Heart left ventricle (tissue), 16 donors: ENCODE measurements at places on chromosomes 5 and 9.

DNA sequence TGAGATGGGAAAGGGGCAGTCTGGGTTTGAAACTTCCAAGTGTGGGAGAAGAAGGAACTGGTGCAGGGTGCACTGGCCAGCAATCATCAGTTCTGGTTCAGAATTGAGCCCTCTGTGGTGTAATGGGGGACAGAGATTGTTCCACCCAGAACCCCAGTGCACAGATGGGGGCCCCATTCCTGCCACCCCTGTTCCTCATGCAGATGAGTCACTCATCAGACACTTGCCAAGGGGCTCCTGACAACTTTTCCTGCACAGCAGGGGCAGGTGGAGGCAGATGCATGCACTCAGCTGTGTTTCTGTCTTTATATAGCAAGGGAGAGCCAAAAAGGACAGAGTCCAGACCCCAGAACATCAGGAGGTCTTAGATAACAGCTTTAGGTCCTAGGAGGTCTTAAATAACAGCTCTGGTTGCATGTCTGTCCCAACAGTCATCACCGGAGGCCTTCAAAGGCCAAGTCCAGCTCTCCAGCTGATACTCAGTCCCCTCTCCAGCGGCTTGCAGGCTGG lies 252.9 kb downstream of the HSPA4 start:
- H3K4me3 ChIP-seq: no peak overlapping the region
- DNase-seq: no peak
- no peak overlapping the region for H3K27ac ChIP-seq
- no peaks in the 10 kb centered on the region for H3K36me3 ChIP-seq
- no peaks in the 10 kb centered on the region for H3K4me1 ChIP-seq
- H3K27me3 ChIP-seq: no peaks in the 10 kb centered on the region

DNA sequence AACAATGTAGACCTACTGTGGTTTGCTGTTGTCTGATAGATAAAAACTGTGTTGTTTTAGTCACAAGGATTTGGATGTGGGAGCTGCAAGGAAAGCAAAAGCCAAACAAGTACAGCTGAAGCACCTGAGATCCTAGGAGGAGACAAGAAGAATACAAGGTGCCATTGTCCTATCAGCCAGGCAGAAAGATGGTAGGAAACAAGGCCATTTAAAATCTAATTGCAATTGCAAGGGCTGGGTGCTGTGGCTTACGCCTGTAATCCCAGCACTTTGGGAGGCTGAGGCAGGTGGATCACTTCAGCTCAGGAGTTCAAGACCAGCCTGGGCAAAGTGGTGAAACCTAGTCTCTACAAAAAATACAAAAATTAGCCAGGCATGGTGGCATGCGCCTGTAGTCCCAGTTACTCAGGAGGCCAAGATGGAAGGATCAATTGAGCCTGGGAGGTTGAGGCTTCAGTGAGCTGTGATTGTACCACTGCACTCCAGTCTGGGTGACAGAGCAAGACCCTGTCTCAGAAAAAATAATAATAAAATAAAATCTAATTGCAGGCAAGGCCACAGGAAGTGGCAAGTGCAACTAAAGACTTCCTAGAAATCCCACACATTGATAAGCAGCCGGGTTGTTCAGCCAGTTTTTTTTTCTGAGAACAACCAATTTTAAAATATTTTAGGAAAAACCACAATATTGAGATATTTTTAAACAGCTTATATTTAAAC lies 22.6 kb downstream of the DOCK8 start:
- no peaks in the 10 kb centered on the region for H3K4me1 ChIP-seq
- H3K27me3 ChIP-seq: no peaks in the 10 kb centered on the region
- no peak for DNase-seq
- no peak overlapping the region for H3K27ac ChIP-seq
- no peak overlapping the region for H3K4me3 ChIP-seq
- no peaks in the 10 kb centered on the region for H3K36me3 ChIP-seq

DNA sequence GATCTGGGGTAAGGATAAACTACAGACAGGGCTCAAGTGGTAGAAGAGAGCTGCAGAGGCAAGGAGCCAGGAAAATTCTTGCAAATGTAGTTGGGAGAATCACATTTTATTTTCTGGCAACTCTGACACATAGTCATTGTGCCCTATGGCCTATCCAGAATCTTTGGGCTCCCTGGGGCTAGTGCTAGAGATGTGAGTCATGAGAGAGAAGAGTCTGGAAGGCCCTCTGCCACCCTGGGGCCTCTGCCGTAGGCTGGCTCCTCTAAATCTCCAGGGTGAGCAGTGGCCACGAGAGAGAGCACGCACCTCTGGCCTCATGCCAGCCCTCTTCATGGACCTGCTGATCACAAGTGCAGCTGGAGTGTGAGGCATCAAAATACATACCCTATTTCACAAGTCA lies 74.3 kb upstream of the SSBP2 start:
- no peaks in the 10 kb centered on the region for H3K27me3 ChIP-seq
- no peaks in the 10 kb centered on the region for H3K36me3 ChIP-seq
- DNase-seq: peak; percentile 73
- no peak overlapping the region for H3K27ac ChIP-seq
- H3K4me1 ChIP-seq: peaks cover 9% of the 10 kb centered on the region
- H3K4me3 ChIP-seq: no peak overlapping the region

- H3K36me3 ChIP-seq: no peaks in the 10 kb centered on the region
- no peak overlapping the region for H3K4me3 ChIP-seq
- H3K27ac ChIP-seq: peak overlapping the region; percentile 93
- H3K4me1 ChIP-seq: peaks cover 3% of the 10 kb centered on the region
- DNase-seq: peak; percentile 86
- H3K27me3 ChIP-seq: no peaks in the 10 kb centered on the region
Observed at GRCh38 chr5:173764332-173765028, 123.7 kb upstream of the CPEB4 start.

- H3K36me3 ChIP-seq: no peaks in the 10 kb centered on the region
- DNase-seq: no peak
- no peaks in the 10 kb centered on the region for H3K27me3 ChIP-seq
- H3K4me3 ChIP-seq: no peak overlapping the region
- H3K27ac ChIP-seq: no peak overlapping the region
Observed at GRCh38 chr9:26812217-26812616, 80.4 kb downstream of the CAAP1 start.

DNA sequence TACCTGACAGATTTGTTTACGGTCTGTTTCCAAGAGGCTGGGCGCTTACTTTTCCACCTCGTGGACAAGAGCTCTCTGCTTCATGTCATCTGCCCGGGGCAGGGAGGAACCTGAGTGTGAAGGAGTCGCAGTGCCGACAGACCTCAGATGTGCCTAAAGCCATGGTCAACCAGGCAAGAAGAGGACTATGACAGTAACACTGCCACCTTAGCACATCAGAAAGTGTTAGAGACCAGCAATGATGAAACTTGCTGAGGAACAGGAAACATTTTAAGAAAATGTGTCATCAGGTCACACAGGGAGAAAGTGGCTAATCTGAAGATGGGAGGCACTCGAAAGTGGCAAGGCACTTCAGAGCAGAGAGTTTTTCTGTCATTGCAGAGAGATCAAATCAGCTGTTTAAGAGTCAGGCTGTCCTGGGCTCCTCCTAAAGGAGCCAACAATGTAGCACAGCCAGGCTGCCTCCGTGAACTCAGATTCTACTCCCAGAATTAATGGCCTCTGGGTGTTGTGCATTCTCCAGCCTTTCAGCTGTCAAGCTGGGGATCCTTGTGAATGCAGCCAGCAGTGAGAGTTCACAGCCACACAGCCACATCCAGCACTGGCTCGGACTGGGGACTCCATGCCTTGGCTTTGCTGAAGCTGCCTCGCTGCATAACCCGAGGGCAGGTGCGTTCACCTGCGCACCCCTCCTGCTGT lies 94.6 kb downstream of the RAPGEF1 start:
- H3K27ac ChIP-seq: no peak overlapping the region
- H3K36me3 ChIP-seq: peaks cover 13% of the 10 kb centered on the region
- no peak overlapping the region for H3K4me3 ChIP-seq
- H3K27me3 ChIP-seq: no peaks in the 10 kb centered on the region
- DNase-seq: no peak
- H3K4me1 ChIP-seq: peaks cover 48% of the 10 kb centered on the region

- no peaks in the 10 kb centered on the region for H3K4me1 ChIP-seq
- H3K36me3 ChIP-seq: no peaks in the 10 kb centered on the region
- H3K27ac ChIP-seq: no peak overlapping the region
- DNase-seq: no peak
- no peak overlapping the region for H3K4me3 ChIP-seq
Observed at GRCh38 chr5:76388236-76388635, 14.8 kb upstream of the IQGAP2 start.

GRCh38 chr9:116661037-116661954 lies 25.8 kb upstream of the TRIM32 start:
- H3K36me3 ChIP-seq: no peaks in the 10 kb centered on the region
- no peaks in the 10 kb centered on the region for H3K4me1 ChIP-seq
- no peak overlapping the region for H3K4me3 ChIP-seq

DNA sequence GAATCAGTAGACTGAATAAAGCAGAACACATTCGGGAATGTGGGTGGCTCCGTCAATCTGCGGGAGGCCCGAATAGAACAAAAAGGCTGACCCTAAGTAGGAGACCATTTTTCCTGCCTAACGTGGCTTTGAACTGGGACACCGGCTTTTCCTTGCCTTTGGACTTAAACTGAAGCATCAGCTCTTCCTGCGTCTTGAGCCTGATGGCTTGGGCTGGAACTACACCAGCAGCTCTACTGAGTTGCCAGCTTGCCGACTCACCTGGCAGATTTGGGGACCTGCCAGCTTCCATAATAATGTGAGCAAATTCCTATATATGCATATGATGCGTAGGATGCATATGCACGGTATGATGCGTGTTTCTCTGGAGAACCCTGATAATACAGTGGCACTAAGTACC lies 111.3 kb downstream of the DAPK1 start:
- DNase-seq: no peak
- no peaks in the 10 kb centered on the region for H3K27me3 ChIP-seq
- no peaks in the 10 kb centered on the region for H3K4me1 ChIP-seq
- no peaks in the 10 kb centered on the region for H3K36me3 ChIP-seq
- H3K27ac ChIP-seq: no peak overlapping the region

GRCh38 chr9:29648601-29649000 lies 2075.3 kb upstream of the C9orf72 start:
- no peaks in the 10 kb centered on the region for H3K4me1 ChIP-seq
- no peaks in the 10 kb centered on the region for H3K27me3 ChIP-seq
- H3K4me3 ChIP-seq: no peak overlapping the region
- DNase-seq: no peak

DNA sequence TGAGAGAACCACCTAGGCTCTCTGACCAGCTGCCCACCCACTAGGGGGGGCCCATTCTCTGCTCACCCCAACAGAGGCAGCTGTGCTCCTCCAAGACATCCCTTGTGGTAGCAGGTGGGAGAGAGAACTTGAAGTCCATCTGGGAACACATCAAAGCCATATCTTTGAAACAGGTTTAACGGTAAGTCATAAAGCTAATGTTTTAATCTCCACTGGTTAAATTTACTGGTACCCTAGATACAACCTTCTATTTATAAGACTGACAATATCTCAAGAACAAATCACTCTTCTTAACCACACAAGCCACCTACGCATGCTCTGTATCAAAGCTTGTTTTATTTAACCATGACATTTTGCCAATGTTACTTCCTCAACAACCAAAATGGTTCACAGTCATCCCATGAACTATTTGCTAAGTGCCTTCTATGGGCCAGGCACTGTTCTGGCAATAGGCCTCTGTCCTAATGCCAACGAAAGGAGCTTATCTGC lies 20.4 kb downstream of the AUH start:
- peaks cover 14% of the 10 kb centered on the region for H3K36me3 ChIP-seq

DNA sequence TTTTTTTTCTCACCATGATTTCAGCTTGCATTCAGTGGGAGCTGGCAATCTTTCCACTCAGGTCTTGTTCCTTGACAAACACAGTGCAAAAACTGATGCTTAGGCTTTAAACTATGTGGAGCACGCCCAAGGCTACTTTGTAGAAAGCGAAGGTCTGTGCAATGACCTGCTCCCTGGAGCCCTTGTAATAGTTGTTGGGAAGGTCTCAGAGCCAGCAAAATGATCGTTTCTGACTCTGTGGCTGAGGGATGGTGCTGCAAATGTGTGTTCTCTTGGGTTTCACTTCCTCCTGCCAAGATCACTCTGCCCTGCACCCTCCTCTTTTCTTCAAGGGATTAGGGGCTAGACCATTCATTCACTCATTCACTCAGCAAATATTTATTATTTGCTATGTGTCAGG lies 249.7 kb upstream of the MAP3K1 start:
- no peaks in the 10 kb centered on the region for H3K27me3 ChIP-seq
- H3K27ac ChIP-seq: no peak overlapping the region
- H3K4me3 ChIP-seq: no peak overlapping the region

DNA sequence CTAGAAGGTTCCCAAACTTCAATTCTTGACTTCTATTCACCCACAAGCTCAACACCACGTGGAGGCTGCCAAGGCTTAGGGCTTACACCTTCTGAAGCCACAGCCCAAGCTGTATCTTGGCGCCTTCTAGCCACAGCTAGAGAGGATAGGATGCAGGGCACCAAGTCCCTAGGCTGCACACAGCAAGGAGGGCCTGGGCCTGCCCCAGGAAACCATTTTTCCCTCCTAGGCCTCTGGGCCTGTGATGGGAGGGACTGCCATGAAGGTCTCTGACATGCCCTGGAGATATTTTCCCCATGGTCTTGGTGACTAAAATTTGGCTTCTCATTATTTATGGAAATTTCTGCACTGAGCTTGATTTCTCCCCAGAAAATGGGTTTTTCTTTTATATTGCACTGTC lies 112.5 kb downstream of the CPLANE1 start:
- H3K4me3 ChIP-seq: no peak overlapping the region
- no peak for DNase-seq
- peaks cover 3% of the 10 kb centered on the region for H3K36me3 ChIP-seq
- no peaks in the 10 kb centered on the region for H3K27me3 ChIP-seq
- no peak overlapping the region for H3K27ac ChIP-seq

- no peak overlapping the region for H3K4me3 ChIP-seq
- H3K4me1 ChIP-seq: no peaks in the 10 kb centered on the region
- no peaks in the 10 kb centered on the region for H3K27me3 ChIP-seq
- no peaks in the 10 kb centered on the region for H3K36me3 ChIP-seq
Observed at GRCh38 chr5:39624890-39625289, 200.1 kb upstream of the DAB2 start.

GRCh38 chr9:97357056-97357455 lies 49.6 kb downstream of the CCDC180 start:
- H3K27ac ChIP-seq: no peak overlapping the region
- no peaks in the 10 kb centered on the region for H3K4me1 ChIP-seq
- no peaks in the 10 kb centered on the region for H3K27me3 ChIP-seq
- DNase-seq: no peak
- no peak overlapping the region for H3K4me3 ChIP-seq

DNA sequence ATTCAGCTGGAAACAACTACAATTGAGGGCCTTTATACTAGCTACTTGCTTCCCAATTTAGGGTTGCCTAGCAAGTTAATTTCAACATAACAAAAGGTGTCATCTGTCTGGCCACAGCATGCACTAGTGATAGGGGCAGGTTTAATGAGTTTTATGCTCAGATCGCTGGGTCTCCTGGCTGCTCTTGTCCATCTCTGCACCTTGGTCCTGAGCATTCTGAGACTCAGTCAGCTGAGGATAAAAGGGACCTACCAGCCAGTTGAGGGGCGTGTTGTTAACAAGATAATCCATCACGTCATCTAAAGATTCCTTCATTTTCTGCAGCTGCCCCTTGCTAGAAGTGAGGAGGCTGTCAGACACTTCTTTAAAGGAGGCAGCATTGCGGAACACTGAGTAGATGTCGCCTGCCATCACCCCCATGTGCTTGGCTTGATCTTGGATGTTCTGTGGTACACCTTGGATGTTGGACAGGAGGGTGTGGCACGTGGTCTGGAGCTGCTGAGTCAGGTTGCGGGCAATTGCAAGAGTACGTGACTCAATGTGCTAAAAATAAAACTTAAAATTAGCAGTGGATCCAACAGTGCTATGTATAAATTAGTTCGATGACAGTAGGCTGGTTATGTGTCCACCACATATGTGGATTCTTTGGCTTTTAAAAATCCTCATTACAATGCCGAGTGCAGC lies 11.0 kb downstream of the PLIN2 start:
- H3K4me3 ChIP-seq: no peak overlapping the region
- DNase-seq: peak; percentile 67
- peaks cover 3% of the 10 kb centered on the region for H3K4me1 ChIP-seq
- H3K36me3 ChIP-seq: peaks cover 74% of the 10 kb centered on the region
- H3K27ac ChIP-seq: peak overlapping the region; percentile 66
